ENCODE measurements at places on chromosomes 1 and 21. TPM values are rescaled to one million over a fixed set of nuclear protein-coding genes. Genes with fewer than 3 reads are reported as not detected.

Gene TINAGL1
- total RNA-seq: not detected

Gene DEDD
- 42.4 TPM for total RNA-seq

Gene OR10R2
- not detected for total RNA-seq

Gene SLC9C2
- total RNA-seq: not detected

Gene ACTL8
- total RNA-seq: not detected

Gene KPNA6
- total RNA-seq: 97.1 TPM

Gene CRB1
- not detected for total RNA-seq

Gene CACNA1S
- not detected for total RNA-seq

Gene CELA2B
- total RNA-seq: not detected

Gene KLHL20
- 17.0 TPM for total RNA-seq

Gene ARTN
- total RNA-seq: 0.15 TPM

Gene GSTM4
- 1.8 TPM for total RNA-seq

Gene C1orf35
- 25.7 TPM for total RNA-seq

Gene TRIM63
- total RNA-seq: not detected

Gene NECTIN4
- not detected for total RNA-seq
